ENCODE measurements at places on chromosomes 6 and 20.

DNA sequence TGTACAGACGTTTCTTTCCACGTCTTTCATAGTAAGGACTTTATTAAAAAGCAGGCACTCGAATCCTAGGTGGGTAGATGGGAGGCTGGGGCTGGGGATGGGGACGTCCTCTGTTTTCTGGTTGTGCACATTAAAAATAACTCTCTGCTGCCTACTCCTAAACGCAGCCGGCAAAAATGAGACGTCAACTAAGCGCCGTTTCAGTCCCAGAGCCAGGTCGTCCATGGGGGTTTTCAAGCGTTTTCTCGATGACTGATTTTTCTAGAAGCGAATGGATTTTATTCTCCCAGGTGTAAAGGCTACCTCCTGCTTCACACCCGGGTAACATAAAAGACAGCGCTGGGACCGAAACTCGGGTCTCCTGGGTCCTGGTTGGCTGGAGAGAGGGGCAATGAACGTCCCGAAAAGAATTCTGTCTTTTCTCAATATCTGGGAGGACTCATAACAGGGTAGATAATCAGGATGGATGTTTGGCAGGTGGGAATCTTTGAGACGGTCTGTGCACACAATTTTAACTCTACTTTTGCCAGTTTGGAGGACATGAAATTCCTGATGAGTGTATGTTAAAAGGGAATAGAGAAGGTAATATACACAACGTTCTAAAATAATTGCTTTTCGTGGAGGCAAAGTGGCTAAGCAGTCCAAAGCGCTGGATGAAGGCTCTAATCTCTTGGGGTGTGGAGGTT lies 25.2 kb downstream of the GPX6 start:
- no peak for DNase-seq

DNA sequence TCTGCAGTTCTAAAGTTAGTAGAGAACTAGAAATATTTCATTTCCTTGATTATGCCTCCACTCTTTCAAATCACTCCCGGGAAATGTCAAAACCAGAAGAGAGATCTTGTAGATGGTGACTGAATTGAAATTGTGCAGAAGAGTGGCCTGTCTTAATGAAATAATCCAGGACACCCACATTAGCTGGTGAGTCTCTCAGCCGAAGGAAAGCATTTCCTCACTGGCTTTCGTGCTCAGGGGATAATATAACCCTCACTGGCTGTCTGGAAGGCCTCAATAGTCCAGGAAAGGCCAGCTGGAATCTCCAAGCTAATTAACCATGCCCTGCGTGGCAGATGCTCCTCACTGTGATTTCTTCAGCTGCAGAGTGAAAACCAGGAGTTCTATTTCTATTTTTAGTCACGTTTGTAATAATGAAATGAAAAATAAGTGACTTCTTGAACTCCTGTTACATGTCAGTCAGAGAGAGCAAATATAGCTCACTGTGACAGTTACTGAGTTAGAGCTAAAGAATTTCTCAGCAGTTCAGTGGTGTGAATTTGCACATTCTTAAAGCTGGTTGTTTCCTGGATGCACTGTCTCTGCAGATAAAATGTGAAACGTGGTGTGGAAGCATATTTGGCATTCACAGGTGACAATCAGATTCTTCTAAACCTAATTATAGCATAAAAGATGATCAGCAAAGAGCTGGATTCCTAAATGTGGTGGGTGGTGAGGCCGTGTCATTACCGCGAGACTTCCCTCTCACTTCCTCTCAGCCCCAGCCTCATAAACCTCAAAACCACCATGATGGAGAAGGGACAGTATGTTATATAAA lies 211.7 kb downstream of the LMBRD1 start:
- DNase-seq, result no peak

DNA sequence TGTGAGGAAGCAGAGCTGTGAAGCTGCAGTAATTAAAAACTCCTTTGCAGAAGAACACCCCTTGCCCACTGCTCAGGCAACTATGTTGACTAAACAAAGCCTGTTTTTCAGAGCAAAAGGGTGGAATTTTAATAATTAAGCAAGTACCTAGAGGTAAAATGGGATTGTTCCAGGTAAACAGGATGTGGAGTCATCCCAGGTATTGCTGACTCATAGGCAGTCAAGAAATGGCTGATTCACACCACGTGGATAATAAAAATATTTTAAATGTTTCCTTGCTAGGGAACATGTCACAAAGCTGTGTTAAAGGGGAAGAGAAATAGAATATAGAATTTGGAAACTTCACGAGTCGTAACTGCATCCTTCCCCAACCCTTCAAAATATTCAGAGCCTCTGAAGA lies 491.8 kb downstream of the BTBD3 start:
- no peak for DNase-seq

- DNase-seq, result no peak
These were observed 28.1 kb upstream of the PNPLA1 start for GRCh38 chr6:36241728-36242127.

DNA sequence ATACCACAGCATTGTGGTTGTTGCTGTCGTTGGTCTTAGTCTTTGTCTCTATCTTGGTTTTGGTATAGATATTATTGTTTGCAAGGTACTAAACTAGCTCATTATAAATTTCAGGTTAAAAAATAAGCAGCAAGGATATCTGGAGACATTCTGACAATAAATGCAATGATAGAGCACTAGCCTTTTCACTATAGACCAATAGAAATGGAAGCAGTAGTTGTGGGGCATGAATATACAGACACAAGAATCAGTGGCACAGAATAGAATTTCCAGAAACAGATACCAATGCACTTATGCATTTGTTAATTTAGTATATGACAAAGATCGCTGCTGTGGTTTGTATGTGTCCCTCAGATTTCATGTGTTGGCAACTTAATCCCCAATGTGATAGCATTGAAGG lies 31.1 kb upstream of the CFAP206 start:
- DNase-seq, result no peak

DNA sequence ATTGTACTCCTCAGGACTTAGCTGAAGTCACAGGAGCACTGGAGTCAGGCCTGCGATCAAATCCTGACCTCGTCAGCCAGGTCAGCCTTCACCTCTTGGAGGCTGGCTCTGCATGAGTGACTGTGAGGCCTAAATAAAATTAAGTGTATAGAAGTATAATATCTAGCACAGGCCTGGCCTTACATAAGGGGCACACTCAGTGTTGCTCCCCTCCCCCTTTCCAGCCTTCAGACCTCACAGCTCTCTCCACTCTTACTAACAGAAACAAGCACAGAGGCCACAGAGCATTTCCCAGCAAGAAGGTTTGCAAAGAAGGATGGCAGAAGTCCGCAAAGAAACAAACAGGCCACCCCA lies 84.8 kb downstream of the TRERF1 start:
- no peak for DNase-seq

DNA sequence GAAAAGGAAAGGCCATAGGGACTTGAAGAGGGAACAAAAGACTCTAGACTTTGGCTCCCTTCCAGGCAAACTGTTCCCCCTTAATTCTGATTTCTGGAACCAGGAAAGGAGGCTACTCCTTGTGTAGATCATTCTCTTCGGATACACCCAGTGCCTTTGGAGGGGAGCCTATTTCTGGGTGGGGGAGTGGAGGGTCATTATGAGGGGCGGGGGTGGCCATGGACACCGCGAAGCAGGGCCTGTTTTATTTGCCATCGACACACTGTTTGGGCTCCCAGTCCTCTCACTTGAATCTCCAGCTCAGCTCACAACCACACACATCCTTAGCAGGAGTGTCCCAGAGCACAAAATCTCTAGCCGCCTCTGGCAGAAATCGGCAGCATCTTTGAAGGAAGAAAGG lies 132.3 kb downstream of the PXDC1 start:
- DNase-seq, result no peak

DNA sequence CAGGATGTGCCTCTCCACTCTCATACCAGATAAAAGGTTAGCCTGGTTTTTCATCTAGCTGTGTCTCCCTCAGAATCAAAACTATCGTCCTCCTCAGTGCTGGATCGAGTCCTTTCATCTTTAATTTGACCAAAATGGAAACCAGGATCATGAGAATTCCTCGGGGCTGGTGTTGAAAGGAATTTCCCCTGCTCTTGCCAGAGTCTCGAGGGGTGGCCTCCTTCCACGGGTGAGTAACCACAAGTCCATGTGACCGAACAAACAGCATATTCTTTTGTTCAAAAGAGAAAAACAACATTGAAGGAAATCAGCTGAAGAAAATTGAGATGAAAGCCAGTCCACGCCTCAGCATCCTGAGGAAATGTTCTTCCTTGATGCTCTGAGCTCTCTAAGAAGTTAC lies 165.9 kb upstream of the CDYL start:
- DNase-seq, result no peak

GRCh38 chr6:152087096-152087495 lies 279.6 kb downstream of the ESR1 start:
- DNase-seq, result no peak

- no peak for DNase-seq
These were observed 44.9 kb upstream of the TMEM170B start for GRCh38 chr6:11492464-11493290.

- DNase-seq, result no peak
These were observed 52.2 kb downstream of the TGM2 start for GRCh38 chr20:38112930-38113294.

- no peak for DNase-seq
These were observed 264.1 kb upstream of the CDYL start for GRCh38 chr6:4512051-4512471.

DNA sequence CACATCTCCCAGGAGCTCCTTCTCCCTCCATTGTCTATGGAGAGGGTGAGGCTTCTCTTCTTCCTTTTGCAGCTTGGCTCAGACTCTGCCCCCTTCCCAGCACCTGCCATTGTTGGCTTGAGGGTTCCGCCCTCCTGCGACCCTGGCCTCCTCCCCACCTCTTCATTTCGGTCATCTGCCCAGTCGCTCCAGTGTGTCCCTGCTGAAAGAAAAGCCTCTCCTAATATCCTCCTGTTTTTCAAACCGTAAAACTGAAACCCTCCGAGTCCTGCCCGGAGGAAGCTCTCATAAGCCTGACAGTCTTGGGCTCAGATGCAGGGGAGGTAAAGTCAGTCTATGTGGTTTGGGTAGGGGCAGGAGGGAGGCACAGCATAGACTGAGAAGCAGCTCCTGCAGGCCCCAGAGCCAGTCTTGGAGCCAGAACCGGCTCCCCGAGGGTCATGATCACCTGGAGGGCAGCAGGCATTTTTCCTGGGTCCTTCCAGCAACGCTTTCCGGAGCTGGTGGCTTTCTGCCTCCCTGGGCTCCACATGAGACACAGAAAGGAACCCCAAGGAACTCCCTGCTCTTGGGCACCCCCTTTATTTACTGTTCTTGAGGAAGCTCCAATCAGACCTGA lies 235.1 kb downstream of the SMOC2 start:
- no peak for DNase-seq

DNA sequence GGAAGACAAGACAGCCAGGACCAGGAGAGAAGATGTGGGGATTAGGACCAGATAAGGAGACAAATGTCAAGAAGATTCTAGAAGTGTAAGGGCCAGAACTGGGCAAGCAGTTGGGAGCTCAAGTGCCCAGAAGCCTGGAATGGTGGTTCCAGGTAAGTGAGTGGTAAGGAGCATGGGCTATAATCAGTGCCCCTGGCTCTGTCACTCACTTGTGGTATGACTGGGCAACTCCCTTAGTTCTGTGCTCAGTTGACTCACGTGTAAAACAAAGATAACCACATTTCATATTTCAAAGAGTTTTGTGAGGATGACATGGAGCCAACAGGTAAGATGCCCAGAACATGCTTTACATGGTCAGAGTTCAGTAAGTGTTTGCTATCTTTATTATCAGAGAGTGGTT lies 11.2 kb downstream of the CCDC167 start:
- no peak for DNase-seq

Data from NCI-H1417 (cell line).